ENCODE measurements at places on chromosomes 3 and 15.

GRCh38 chr15:38685686-38686339, 121.2 kb upstream of the RASGRP1 start:
- no peak for DNase-seq

- no peak for DNase-seq
Observed at GRCh38 chr3:185930393-185931107, 7.3 kb downstream of the TRA2B start.

GRCh38 chr3:35659768-35660167, 20.4 kb downstream of the ARPP21 start:
- DNase-seq: no peak

DNA sequence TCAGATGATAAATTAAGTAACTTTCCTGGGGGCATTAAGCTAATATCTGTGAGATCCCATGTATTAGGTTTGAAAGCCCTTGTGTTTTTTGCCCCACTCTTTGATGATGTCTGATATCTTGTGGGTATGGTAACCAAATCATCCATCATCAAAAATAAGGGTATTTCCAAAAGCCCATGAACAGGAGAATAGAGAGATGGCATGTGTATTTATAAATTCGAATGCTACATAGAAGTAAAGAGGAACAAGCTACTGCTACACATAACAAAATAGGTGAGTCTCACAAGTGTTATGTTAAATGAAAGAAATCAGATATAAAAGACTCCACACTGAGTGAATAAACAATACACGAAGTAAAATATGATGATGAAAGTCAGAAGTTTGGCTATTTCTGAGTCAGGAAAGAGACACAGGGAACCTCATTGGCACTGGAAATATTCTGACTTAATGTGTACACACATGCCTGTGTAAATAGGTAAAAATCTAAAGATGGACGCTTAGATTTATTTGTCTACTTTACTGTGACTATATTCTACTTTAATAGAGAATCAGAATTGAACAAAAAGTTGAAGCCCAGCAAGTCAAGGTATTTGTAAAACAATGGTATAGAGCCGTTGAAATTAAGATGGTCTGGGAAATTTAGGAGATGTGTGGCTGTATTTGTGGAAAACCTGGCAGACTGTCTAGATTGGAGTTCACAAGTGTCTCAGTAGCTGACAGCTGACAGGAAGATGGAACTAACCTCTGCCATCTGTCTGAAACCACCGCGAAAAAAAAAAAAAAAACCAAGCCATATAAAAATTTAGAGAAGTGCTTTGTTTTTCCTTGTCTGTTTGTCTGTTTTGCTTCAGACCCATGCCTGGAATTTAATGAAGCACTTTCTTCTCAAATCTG, 111.0 kb upstream of the TGFBR2 start:
- no peak for DNase-seq

GRCh38 chr15:58587486-58587885, 155.7 kb downstream of the LIPC start:
- DNase-seq: no peak

- no peak for DNase-seq
Observed at GRCh38 chr3:74510261-74510818, 104.1 kb downstream of the CNTN3 start.

GRCh38 chr3:79047581-79047980, 720.2 kb downstream of the ROBO1 start:
- DNase-seq: no peak

- DNase-seq: no peak
Observed at GRCh38 chr3:124722589-124722988, 7.7 kb upstream of the UMPS start.

GRCh38 chr3:10703875-10704274, 112.2 kb upstream of the SLC6A11 start:
- no peak for DNase-seq
